Stimulated activated CD8-positive, alpha-beta memory T cell treated with anti-CD3 and anti-CD28 coated beads, Interleukin-15, amount 100 ng/mL, for 48 hours (primary cell): ENCODE measurements at places on chromosomes 2 and 18.

DNA sequence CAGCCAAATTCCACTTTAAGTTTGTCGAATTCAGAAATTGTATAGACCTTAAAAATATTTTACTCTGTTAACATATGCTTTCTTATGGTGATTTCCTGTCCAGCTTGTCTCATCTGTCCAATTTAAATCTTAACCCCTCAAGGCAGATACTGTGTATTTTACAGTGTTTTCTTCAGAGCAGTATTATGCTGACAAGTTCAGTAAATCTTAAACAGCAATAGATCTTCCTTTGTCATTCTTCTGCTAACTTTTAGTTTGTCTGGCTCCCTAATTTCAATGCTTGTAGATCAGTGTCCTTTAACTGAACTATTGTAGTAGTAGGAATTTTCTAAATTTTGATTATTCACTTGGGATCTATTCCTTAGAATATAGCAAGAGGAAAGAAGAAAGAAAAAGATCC is 52.8 kb upstream of the MEIS1 start:
- no peak for DNase-seq

DNA sequence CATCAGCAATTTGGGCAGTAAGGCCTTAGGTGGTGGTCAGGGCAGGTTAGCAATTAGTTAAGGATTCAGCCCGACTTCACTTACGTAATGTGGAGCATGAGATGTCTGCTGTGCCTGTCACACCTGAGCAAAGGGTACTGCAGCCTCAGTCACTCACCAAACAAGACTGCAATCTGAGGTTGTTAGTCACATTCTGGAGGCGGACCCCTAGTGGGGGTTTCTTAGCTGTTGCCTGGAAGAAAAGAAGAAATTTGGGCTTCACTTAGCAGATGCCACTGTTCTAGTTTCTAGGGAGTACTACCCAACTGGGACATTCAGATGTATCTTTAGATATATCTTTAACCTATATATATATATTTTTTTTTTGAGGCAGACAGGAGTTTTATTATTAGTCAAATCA is 529.9 kb downstream of the SLC4A3 start:
- no peak for DNase-seq

DNA sequence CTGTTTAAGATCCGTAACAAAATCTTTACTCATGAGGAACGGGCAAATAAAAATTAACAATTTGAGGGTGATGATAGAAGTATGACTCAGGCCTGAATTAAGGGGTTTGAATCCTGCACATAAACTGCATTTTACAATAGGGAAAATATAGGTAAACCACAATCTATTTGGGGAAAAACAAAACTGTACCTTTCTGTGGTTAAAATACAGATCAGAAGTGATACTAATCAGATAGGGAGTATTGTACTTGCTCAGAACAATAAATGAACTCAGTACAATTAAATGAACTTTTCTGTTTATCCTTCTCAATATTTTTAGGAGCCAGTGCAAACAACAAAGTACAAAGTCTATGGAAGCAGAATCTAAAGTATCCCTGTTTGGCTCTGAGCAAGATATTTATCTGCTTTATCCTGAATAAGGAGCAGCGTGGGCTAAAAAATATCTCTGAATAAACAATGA is 287.3 kb downstream of the ZNF385B start:
- DNase-seq = no peak

DNA sequence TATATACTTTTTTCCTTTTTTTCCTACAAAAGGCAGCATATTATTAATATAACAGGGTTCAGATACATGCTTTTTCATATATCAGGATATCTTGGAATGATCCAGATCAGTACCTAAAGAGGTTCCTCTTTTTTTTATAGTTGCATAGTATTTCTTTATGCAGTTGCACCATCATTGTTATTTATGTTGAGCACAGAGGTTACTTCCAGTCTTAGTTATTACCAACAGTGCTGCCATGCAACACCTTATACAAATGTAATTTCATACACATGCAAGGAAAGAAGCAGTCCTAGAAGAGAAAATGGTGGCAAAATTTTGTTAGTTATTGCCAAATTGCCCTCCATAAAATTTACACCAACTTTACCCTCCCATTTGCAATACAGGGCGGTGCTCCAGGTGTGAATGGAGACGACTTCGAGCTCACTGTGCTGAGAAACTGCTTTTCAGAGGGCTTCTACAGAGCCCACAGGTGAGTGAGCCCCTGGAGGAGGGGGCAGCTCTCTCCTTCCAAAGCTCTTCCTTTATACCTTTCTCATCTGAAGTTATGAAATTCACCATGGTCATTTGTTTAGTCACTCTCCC is 30.0 kb upstream of the KCMF1 start:
- no peak for DNase-seq

GRCh38 chr2:135903650-135904049 is 27.4 kb upstream of the MCM6 start:
- DNase-seq = no peak

GRCh38 chr2:13413989-13414388 is 697.3 kb downstream of the TRIB2 start:
- no peak for DNase-seq

- DNase-seq = no peak
Measured at GRCh38 chr2:134260713-134261112, 6.8 kb downstream of the MGAT5 start.

GRCh38 chr2:218964041-218964771 is 4.7 kb downstream of the CDK5R2 start:
- DNase-seq = no peak

DNA sequence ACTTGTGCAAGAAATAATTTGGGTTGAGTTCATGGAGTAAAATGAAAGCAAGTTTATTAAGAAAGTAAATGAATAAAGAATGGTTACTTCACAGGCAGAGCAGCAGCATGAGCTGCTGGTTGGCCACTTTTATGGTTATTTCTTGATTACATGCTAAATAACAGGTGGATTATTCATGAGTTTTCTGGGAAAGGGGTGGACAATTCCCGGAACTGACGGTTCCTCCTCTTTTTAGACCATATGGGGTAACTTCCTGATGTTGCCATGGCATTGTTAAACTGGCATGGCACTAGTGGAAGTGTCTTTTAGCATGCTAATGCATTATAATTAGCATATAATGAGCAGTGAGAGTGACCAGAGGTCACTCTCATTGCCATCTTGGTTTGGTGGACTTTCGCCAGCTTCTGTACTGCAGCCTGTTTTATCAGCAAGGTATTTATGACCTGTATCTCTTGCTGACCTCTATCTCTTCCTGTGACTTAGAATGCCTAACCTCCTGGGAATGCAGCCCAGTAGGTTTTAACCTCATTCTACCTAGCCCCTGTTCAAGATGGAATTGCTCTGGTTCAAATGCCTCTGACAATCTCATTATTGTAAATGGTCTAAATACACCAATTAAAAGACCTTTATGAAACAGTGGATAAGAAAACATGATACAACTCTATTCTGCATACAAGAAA is 114.1 kb upstream of the FIGN start:
- no peak for DNase-seq

- DNase-seq = no peak
Measured at GRCh38 chr2:180739070-180739469, 241.3 kb upstream of the UBE2E3 start.

GRCh38 chr2:215624423-215624829 is 188.6 kb upstream of the FN1 start:
- no peak for DNase-seq

- no peak for DNase-seq
Measured at GRCh38 chr2:162282765-162283425, 35.6 kb downstream of the IFIH1 start.

- no peak for DNase-seq
Measured at GRCh38 chr2:134319596-134320254, 65.9 kb downstream of the MGAT5 start.

DNA sequence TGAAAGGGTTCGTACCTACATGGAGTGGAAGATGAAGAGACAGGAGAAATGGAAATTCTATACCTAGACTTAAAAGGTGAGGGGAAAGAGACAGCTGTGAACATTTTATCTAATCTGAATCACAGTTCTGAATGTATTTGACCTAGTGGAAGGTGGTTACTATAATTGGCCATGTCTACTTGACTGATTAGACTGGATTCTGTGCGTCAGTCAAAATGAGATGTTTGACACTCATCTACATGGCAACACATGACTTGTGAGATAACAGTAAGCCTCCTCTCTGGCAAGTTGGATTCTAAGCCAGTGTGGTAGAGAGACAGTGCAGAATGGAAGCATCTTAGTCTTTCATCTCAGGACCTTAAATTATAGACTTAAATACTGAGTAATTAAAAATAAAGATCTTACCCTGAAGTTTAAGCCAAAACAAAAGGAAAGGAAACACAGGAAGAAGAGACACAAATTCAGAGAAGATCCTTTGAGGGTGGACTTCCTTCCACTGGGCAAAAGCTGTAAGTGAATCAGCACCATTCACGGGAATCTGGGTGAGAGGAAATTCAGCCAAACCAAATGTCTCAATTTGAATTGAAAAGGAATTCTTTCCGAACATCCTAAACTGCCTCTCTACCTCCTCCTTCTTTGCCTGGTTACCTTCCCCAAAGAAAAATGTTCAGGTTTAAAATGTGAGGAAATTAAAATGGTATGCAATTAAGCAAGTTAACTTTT is 121.6 kb downstream of the EHBP1 start:
- DNase-seq = no peak

- no peak for DNase-seq
Measured at GRCh38 chr18:76991021-76991688, 141.4 kb downstream of the MBP start.

GRCh38 chr18:379681-380330 is 112.0 kb upstream of the THOC1 start:
- no peak for DNase-seq

GRCh38 chr18:3998698-3999333 is 456.3 kb downstream of the DLGAP1 start:
- no peak for DNase-seq

DNA sequence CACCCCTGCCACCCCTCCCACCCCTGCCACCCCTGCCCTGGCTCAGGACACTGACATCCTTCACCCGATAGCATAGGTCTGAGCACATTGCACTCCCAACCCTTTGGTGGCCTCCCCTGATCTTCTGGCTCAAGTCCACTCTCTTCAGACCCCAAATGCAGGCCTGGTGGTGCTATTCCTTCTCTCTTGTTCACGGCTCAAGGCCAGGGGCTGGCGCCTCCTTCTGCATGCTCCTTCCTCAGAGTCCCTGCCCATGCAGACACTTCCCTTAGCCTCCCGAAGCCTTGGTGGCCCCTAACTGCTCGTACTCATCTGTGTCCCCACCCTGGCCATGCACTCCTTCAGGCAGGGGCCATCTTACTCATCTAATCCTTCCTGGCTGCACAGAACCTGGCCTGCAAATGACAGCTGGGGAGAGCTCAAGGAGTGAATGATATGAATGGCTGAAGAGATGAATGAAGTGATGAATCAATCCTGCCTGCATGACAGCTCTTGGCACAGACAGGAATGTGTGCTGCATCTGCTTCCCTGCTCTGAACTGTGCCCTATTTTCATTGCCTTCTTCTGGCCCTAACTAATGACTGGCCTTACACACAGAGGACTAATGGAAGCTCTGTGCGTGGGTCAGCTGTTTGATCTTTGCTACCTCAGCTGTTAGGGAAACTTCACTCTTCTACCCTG is 290.8 kb downstream of the DYSF start:
- DNase-seq = no peak

GRCh38 chr2:86045541-86045940 is 60.1 kb downstream of the POLR1A start:
- DNase-seq = no peak

DNA sequence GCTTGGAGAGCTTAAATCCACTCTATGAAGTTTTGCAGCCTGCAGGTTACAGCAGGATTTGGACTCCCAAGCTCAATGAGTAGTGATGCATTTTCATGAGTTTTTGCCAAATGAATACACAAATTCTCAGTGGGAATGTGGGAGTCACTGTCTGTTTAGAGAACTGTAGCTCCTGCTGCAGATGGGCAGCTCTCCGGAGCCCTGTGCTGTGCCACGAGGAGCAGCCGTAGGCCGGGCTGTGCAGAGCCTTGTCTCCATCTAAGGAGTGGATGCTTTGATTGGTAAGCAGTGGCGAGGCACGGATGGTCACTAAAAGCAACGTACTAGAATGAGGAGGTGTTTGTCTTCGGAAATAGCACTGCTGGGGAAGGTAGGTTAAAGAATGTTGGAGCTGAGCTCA is 96.0 kb upstream of the NFATC1 start:
- DNase-seq = no peak

- DNase-seq = no peak
Measured at GRCh38 chr18:21742315-21742687, 1.7 kb downstream of the MIB1 start.

GRCh38 chr2:41933585-41934320 is 114.1 kb upstream of the PKDCC start:
- no peak for DNase-seq

DNA sequence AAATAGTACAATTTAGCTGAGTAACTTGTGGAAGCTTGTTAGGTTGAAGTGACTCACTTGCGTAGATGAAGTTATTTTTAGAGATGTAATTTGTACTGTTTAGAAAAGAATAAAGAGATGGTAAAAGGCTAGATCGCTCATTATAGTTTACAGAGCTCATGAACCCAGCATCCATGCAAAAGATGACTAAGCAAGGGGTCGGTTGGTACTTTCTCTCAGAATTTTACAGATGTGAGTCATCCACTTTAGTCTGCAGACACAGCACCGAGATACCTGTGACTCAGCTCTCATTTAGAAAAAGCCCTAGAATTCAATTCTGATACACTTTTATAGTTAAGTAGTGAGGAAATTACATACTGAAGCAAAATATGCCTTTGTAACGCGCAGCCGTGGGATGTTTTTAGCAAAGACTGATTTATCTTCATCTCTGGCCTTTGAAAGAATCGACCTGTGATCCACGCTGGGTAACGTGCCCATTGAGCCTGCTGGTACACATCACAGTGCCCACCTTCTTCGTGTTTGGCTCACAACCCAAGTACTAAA is 116.5 kb upstream of the FOSL2 start:
- DNase-seq = no peak
